ENCODE measurements at places on chromosomes 16 and 17.

- no peak for DNase-seq
Observed at GRCh38 chr17:48892940-48893645, 506 bp downstream of the ATP5MC1 start.

DNA sequence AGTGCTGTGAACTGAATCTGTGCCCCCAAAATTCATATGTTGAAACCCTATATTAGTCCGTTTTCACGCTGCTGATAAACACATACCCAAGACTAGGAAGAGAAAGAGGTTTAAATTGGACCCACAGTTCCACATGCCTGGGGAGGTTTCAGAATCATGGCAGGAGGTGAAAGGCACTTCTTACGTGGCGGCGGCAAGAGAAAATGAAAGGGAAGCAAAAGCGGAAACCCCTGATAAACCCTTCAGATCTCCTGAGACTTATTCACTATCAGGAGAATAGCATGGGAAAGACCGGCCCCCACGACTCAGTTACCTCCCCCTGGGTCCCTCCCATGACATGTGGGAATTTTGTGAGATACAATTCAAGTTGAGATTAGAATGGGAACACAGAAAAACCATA lies 3.7 kb upstream of the SPDYE4 start:
- no peak for DNase-seq

GRCh38 chr17:6602141-6602540 lies 38.4 kb downstream of the KIAA0753 start:
- DNase-seq = no peak

- DNase-seq = no peak
Observed at GRCh38 chr16:70779361-70779760, 21.6 kb downstream of the VAC14 start.

DNA sequence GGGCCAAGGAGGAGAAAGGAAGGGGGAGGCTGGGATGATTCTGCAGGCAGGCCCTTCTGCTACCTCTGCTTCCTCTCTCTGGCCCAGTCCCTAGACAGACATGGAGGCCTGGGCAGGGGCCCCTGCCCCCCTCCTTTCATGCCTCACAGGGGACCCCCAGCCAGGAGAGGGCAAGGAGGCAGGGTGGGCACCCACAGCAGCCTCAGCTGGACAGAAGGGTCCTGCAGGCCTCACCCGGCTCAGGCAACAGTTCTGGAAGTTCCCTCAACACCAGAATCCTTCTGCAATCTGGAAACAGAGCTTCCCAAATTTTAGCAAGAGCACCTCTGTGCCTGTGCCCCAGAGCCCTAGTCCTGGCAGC lies 8.7 kb downstream of the ARHGAP27 start:
- DNase-seq = no peak

DNA sequence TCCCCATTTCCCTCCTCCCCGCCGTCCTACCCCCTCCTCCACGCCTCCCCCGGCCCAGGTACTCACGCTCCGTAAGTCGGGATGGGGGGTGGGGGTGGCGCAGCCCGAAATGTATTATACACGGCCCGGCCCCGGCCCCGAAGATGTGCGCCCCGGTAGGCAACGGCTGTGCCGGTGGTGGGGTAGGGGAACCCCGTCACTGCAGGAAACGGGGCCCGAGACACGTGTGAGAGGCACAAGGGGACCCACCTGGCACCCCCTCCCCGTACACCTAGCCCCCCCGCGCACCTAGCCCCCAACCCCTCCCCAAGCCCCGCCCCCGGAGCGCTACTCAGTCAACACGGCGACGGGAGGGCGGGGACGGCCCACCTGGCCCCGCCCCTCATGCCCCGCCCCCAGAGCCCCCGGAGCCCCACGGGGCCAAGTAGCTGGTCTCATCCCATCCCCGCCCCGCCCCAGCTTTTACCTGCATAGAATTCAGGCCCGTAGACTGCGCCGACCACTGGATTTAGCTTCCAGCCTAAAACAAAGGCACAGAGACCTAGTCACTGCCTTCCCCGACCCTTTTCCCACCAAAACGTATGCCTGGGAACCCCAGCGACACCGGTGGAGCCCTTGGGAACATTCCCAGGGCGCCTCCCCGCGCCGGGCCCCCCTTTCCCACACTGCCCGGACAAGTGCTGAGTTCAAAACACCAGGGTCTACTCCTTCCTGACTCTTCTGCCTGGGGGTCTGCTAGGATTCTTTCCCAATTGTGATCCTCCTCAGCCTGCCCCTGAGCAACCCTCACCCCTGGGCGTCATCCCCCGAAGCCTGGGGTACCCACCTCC lies 22.8 kb downstream of the ENGASE start:
- DNase-seq = no peak

GRCh38 chr17:1629504-1630310 lies 1.1 kb upstream of the SLC43A2 start:
- DNase-seq = peak; percentile 52

- no peak for DNase-seq
Observed at GRCh38 chr17:16484445-16485175, 7.4 kb downstream of the LRRC75A start.

DNA sequence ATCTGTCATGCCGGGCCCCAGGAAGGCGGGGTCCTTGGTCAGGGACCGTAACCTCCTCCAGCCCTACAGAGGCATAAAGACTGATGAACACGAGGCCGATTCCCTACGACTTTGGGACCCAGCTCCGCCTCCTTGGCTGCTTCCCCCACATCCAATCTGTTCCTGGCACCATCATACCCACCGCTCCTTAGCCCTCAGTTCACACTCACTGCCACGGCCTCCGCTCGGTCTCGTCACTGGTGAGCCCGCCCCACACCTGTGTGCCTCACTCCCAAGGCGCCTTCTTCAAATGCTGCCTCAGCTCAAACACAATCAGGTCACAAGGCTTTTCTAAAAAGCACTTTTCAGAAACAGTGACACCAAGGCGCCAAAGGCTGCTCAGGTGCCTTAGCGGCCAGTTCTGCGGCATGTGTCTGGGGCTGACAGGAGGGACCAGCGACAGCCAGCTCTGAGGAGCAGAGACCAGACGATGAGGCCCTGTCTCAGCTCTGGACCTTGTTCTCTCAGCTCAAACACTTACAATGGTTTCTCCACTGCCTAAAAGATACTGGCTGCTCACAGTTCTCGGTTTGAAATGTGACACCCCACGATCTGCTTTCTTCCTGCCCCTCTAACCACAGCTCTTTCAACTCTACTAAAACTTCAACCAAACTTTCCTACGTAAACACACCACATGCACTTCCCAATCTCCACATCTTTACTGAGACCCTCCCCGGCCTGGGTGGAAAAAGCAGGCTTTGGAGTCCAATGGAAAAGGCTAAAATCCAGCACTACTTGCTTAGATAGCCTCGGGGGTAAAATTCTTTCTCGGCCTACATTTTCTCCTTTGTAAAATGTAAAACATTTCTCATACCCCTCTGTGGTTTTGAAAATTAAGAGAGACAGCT lies 33.2 kb downstream of the CYB5D2 start:
- DNase-seq = peak; percentile 28

DNA sequence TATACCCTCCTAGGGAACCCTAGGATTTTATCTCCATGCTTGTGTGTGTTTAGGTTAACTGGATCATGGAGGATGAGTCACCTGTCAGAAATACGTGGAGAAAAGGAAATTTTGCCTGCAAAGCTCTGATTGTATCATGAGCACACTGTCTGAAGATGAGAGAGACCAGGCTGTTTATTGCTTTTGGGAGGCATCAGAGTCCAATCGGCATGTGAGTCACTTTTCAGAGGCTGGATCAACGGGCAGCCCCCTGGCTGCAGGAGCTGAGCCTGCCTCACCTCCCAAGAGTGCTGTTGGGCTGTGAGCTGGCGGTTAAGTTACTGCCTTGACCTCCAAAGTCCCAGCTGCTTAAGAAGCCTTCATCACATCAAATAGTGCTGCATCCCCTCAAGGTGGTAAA lies 41.5 kb upstream of the MED9 start:
- no peak for DNase-seq

DNA sequence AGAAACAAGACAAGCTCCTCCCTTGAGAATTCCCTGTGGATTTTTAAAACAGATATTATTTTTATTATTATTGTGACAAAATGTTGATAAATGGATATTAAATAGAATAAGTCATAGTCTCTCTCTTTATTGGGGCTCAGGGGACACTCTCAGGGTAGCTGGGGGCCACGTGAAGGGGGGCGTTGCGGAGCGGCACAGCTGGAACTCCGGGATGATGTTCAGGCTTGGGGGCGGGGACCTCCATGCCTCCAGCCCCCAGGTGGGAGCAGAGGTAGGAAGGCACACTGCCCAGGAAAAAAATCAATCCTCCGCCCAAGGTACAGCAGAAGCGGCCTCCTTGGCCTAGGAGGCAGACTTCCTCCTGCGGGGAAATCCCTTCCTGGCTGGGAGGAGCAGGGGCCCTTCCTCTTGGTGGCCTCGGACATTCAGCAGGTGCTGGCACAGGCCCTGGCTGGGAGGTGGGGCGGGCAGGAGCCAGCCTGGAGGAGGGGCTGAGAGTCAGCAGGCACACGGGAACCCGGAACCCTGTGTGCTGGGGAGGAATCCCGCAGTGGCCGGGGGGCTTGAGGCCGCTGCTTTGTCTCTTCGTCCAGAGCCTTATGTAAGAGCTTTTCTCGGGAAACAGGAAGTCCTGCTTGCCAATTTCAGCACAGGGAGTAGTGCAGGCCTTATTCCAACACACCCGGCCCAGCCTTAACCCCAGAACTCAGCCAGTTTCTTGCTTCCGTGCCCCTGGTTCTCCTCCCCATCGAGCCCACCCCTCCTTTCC lies 591 bp upstream of the TNFSF13 start:
- DNase-seq = no peak

- DNase-seq = no peak
Observed at GRCh38 chr16:86076606-86077005, 177.6 kb downstream of the IRF8 start.

- DNase-seq = no peak
Observed at GRCh38 chr16:22671301-22672076, 142.5 kb upstream of the HS3ST2 start.

GRCh38 chr16:21991621-21992020 lies 9.3 kb downstream of the PDZD9 start:
- no peak for DNase-seq

Measured in stimulated activated CD8-positive, alpha-beta memory T cell treated with anti-CD3 and anti-CD28 coated beads, Interleukin-7, amount 100 ng/mL, for 4 hours (primary cell).